ENCODE measurements at places on chromosomes 1 and 21.

GRCh38 chr1:17259233-17259873, 10.5 kb downstream of the PADI3 start:
- DNase-seq, result no peak

GRCh38 chr1:204391629-204392028, 20.0 kb downstream of the PPP1R15B start:
- no peak for DNase-seq

DNA sequence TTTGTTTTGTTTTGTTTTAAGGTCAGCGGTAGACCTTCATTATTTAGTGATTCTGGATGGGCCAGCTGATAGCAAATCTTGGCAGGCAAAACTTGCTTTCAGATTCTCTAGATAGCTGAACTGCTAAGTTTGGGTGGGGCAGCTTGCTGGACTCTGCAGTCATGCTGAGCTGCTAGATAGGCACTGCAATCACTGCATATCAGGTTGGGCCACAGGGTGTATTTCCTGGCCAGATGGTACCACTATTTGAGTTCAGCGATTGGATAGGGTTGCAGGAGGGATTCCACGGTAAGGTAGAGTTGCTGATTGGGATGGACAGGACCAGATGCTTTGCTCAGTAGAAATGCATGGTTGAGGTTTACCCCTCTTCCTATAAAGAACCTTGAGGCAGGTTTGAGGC, 579.3 kb upstream of the ADGRL4 start:
- no peak for DNase-seq

GRCh38 chr1:116159611-116160010, 48.4 kb downstream of the MAB21L3 start:
- no peak for DNase-seq

GRCh38 chr21:43203591-43203990, 34.8 kb downstream of the CRYAA start:
- DNase-seq, result no peak

GRCh38 chr1:161084597-161084988, 4.8 kb downstream of the NECTIN4 start:
- no peak for DNase-seq

DNA sequence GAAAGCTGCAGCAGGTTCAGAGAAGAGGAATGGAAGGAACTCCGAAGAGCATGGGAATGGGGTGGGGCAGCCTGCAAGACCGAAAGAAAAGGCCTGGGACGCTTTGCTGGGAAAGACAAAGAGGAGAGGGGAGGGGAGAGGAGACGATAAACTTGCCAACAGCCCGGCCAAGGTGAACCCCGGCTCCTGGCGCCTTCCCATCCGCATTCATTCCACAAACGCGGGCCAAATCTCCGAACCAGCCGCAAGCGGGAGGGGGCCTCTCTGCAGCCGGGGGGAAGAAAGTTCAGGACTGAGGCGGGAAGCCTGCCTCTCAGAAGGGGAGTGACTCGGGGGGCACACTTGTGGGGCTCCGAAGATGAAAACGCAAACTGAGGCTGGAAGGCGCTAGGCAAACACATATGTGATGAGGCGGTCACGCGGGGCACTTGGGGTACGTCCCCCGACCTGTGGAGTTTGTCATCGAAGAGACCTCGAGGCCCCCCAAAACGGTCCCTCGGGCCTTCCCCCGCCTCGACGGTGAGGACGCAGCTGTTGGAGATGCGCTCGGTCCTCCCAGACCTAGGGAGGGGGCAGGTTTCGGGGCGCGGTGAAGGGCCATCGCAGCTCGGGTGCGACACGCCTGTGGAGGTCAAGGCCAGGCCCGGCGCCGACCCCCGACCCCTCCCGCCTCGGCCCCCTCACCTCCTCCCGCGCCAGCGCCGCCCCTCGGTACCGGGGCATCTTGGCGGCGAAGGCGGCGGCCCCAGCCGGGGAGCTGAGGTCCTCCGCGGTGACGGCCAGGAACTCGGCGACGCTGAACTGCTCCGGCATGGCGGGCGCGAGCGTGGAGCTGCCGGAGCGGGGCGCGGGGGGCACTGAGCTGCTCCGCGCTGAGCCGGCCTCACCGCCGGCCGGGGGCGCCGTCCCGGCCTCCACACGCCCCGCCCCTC, at the start of gene ASAP3:
Gene ASAP3, minus strand, starts transcription at position 859 of the 932 bp plus-strand sequence. Its CDS starts 46 bp downstream, at position 813.
- no peak for DNase-seq

- DNase-seq, result no peak
Observed at GRCh38 chr1:151815716-151816327, 10.6 kb upstream of the LINGO4 start.

DNA sequence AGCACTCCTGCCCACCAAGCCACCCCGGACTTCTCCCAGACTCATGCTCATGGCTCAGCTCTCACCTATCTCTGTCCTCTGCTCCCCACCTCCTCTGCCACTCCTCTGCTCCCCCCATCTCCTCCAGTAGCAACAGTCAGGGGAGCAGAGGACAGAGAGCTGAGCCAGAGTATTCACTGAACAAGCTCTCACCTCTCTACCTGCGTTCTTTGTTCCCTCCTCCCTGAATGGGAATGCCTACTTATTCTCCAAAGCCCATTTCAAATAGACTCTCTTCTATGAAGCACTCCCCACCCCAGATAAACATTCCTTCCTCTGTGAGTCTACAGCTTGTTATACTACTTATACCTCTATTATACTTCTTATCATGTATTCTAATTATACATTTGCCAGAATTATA, 6.4 kb upstream of the EFNA1 start:
- DNase-seq, result no peak

GRCh38 chr1:3807769-3808168, 11.5 kb upstream of the LRRC47 start:
- DNase-seq, result peak; percentile 33

GRCh38 chr1:153349363-153350320, 1.0 kb upstream of the PGLYRP4 start:
- DNase-seq, result no peak

- DNase-seq, result peak; percentile 78
Observed at GRCh38 chr1:19436716-19437476, 48.4 kb downstream of the CAPZB start.

- DNase-seq, result peak; percentile 44
Observed at GRCh38 chr1:62912028-62912638, 128.2 kb downstream of the ATG4C start.

DNA sequence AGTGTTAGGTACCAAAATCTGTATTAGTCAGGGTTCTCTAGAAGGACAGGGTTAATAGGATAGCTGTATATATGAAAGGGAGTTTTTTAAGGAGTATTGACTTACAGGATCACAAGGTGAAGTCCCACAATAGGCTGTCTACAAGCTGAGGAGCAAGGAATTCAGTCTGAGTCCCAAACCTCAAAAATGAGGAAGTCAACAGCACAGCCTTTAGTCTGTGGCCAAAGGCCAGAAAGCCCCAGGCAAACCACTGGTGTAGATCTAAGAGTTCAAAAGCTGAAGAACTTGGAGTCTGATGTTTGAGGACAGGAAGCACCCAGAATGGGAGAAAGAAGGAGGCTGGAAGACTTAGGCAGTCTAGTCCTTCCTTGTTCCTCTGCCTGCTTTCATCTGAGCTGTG, 487.5 kb upstream of the CHRM3 start:
- DNase-seq, result peak; percentile 16

- no peak for DNase-seq
Observed at GRCh38 chr1:159408862-159409400, 23.1 kb upstream of the OR10J4 start.

- DNase-seq, result no peak
Observed at GRCh38 chr1:245298781-245299180, 144.0 kb downstream of the KIF26B start.

DNA sequence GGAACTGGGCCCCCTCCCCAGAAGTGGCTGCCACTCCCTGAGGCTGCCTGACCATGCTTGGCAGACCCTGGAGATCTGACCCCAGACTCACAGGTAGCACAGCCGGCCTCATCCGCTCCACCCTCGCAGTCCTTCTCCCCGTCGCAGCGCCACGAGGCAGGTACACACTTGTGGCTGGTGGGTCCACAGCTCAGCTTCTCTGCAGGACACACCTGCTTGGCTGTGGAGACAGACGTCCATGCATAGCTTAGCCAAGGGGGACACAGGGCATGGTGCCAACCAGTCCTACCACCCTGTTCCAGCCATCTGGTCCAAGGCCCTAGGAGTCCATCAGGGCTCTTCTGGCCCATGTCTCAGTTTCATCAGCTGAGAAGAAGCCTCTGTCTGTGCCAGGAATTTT, 42.2 kb upstream of the MAGOH start:
- no peak for DNase-seq

DNA sequence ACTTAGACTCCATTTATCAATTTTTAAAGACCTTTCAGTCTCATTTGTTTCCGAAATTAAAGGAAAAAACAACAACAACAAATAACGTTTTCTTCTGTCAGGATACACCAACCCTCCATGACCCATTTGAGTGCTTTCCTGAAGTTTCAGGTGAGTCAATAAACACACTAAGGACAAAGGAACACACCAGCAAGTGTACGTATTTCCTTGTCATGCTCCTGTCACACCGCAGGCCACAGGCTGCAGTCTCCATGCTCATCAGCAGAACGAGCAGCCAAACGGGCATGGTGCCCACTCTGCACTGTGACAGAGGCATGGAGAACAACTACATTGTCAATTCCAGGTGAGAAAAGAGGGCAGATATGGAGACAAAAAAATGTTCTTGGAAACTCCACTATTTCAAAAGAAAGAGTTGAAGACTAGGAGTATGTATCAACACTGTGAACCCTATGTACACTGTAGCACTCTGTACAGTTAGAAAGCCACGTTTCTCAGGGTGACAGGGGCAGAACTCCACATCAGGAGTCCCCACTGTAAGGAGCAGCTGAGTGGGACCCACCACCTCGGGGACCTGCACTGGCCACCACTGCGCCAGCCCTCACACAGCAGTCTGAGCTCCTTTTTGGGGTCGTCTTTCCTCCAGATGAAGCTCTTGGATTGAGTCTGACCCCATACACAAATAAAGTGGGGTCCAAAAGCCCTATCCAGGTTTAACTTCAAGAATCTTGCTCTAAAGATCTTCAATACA, 2.6 kb downstream of the PTTG1IP start:
- DNase-seq, result peak; percentile 60
